ENCODE measurements at places on chromosomes 16 and 17. TPM values are rescaled to one million over a fixed set of nuclear protein-coding genes. Genes with fewer than 3 reads are reported as not detected.

DNA sequence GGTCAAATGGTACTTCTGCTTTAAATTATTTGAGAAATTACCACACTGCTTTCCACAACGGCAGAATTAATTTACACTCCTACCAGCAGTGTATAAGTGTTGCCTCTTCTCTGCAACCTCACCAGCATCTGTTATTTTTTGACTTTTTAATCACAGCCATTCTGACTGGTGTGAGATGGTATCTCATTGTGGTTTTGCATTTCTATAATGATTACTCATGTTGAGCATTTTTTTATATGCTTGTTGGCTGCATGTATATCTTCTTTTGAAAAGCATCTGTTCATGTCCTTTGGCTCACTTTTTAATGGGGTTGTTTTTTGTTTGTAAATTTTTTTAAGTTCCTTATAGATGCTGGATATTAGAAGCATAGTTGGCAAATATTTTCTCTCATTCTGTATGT lies 446.7 kb downstream of the PMP22 start:
- DNase-seq: no peak

- no peak for DNase-seq
These were observed 114.1 kb downstream of the SPAG9 start for GRCh38 chr17:51006601-51007000.

GRCh38 chr17:78527345-78527744 lies 49.9 kb downstream of the DNAH17 start:
- no peak for DNase-seq

KRTAP2-1 gene
- not detected for total RNA-seq

GRCh38 chr16:57030346-57030902 lies 41.1 kb downstream of the NLRC5 start:
- DNase-seq: no peak

KATNIP gene
- 46.0 TPM for total RNA-seq

DNA sequence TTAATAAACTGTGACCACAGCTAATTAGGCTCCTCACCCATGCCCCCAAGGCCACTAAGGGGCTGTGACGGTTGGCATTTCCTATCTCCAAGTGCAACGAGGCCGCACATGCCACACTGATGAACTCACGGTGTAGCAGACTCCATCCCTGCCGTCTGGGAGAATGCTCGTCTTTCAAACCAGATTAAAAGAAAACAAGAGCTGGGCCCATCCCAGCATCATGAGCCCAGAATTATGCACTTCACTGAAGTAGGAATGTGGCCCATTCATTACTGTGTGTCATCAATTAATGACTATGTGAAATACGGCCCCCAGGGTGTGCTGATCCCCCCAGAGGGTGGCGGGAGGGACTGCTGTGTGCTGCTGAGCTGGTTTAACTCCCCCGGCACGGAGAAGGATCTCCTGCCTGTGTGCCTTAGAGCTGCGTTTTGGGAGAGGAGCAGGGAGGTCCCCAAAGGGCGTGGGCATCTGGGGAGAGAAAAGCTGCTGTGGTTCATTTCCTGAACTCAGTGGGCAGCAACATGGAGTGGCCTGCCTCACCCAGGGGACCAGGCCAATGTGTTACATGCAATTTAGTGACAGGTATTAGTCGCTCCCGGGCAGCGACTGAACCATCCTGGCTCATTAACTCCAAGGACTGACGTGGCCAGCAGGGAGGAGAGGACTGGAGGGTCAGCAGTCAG lies 194.5 kb downstream of the FOXL1 start:
- DNase-seq: no peak

BCAR1 gene
- total RNA-seq: 81.8 TPM

SDR42E2 gene
- total RNA-seq: 0.18 TPM

- no peak for DNase-seq
These were observed 53.4 kb downstream of the ABCC12 start for GRCh38 chr16:48102083-48103008.

GRCh38 chr16:53962041-53962440 lies 258.1 kb downstream of the FTO start:
- no peak for DNase-seq

DNA sequence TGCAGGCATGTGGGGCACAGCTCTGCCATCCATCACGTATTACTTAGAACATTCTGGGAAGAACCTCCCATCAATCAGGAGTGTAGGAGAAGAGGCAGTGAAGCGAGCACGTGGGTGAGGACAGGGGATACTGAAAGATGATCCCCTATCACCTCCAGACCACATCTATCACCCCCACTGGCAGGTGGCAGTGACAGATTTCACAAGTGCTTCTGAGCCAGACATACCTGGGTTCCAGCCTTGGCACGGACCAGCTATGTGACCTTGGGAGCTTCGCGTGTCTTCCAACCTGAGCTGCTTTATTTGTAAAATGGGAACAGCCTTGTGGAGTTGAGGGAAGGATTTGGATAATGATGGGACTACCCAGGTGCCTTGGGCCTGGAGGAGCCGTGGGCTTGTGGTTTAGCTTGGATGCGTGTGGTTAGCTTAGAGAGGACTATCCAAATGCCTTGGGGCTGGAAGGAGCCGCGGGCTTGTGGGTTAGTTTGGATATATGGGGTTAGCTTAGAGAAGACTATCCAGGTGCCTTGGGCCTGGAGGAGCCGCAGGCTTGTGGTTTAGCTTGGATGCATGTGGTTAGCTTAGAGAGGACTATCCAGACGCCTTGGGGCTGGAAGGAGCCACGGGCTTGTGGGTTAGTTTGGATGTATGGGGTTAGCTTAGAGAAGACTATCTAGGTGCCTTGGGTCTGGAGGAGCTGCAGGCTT lies 206.4 kb downstream of the ENGASE start:
- DNase-seq: no peak

- no peak for DNase-seq
These were observed 16.8 kb upstream of the COL1A1 start for GRCh38 chr17:50218071-50218759.

PAFAH1B1 gene
- 119 TPM for total RNA-seq

GRCh38 chr16:85912211-85912974 lies 13.4 kb downstream of the IRF8 start:
- peak; percentile 71 for DNase-seq

SUZ12 gene
- 25.9 TPM for total RNA-seq

GRCh38 chr17:19334331-19334730 lies 28.2 kb downstream of the B9D1 start:
- no peak for DNase-seq

- DNase-seq: no peak
These were observed 25.2 kb downstream of the DNAH2 start for GRCh38 chr17:7742729-7743128.

- DNase-seq: no peak
These were observed at the start of gene TMEM114 for GRCh38 chr16:8589900-8590688. Gene TMEM114 (minus strand): TSS chr16:8590511. CDS start chr16:8589838, 673 bp downstream.

All from ureter (tissue), 1 donor.